Brain (organoid and tissue), 16 donors: ENCODE measurements at places on chromosomes 7 and 10. TPM values are rescaled to one million over a fixed set of nuclear protein-coding genes. Genes with fewer than 3 reads are reported as not detected.

The ATG9B gene
- polyA plus RNA-seq: 0.24 TPM

The IQCE gene
- 18.0 TPM for polyA plus RNA-seq

The CALD1 gene
- polyA plus RNA-seq: 15.5 TPM

- no peak for DNase-seq
These were observed 49.4 kb downstream of the OR13A1 start for GRCh38 chr10:45265996-45266395.

The LBX1 gene
- not detected for polyA plus RNA-seq
